ENCODE measurements at places on chromosomes 13 and 19. TPM values are rescaled to one million over a fixed set of nuclear protein-coding genes. Genes with fewer than 3 reads are reported as not detected.

- DNase-seq = no peak
Measured at GRCh38 chr13:51361106-51361505, 21.6 kb downstream of the SERPINE3 start.

The NBEA gene
- total RNA-seq = 2.0 TPM

- no peak for DNase-seq
Measured at GRCh38 chr19:30011051-30011578, 69.1 kb downstream of the URI1 start.

The ZNF726 gene
- 8.9 TPM for total RNA-seq

DNA sequence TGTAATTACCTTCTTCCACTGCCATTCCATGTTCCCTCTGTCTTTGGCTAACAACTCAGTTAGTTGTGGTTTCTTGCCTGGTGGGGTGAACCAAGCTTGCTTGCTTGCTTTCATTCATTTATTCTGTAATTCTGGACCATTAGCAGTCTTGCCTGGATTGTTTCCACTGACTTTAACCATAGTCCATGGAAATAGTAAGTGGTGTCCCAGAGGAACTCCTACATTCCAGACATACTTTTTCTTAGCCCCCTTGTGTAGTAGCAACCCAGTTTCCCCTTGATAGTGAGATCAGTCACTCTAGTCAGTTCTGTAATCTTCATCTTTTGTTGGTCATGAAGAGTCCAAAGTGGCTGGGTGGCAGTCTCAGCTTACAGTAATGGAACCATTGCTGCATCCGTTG is 23.2 kb downstream of the PDS5B start:
- DNase-seq = no peak

The CEACAM20 gene
- not detected for total RNA-seq

- no peak for DNase-seq
Measured at GRCh38 chr13:63983366-63983765, 2567.7 kb upstream of the PCDH20 start.

DNA sequence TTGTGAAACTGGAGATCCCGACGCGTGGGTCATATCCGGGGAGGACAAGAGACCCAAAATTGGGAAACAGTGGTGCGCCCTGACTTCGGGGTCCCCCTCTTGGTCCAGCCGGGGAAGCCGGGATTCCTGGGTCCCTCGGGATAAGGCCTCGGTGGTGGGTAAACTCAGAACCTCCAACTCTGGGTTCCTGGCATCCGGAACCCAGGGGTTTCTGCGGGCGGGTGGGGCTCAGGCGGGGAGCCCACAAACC is 688 bp downstream of the ZFP36 start:
- no peak for DNase-seq

The VSTM1 gene
- not detected for total RNA-seq

The ZNF382 gene
- total RNA-seq = 0.06 TPM

DNA sequence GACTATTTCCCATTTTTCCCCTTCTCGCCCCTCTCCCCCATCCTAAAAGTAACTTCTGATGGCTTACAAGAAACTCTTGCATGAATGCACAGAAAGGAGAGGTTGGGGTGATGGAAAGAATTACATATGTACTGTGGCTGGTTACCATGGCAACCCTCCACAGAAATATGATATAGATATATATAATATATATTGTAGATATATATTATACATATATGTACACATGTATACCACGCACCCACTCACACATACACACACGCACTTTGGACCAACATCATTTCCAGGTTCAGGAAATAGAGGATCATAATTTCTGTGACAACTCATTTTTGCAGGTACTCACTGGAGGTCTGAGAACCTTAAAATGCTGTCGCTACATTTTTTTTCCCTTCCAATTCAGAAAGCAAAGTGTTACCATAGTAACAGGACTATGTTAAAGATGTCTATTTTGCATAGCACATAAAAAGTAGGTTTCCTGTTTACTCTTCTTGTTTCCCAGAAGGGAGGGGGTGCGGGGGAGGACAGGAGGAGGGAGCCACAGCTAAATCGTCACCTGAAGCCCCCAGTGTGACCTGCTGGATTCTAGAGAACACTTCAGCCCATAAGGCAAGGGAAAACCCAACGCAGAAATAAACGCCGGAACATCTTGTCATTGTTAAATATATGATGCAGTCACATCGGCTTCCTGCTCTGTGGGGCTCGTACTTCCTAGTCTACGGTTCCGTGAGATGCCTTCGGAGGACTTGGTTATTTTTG is 44.7 kb downstream of the EFNB2 start:
- DNase-seq = no peak

- DNase-seq = no peak
Measured at GRCh38 chr19:55857974-55858373, 21.6 kb downstream of the NLRP4 start.

DNA sequence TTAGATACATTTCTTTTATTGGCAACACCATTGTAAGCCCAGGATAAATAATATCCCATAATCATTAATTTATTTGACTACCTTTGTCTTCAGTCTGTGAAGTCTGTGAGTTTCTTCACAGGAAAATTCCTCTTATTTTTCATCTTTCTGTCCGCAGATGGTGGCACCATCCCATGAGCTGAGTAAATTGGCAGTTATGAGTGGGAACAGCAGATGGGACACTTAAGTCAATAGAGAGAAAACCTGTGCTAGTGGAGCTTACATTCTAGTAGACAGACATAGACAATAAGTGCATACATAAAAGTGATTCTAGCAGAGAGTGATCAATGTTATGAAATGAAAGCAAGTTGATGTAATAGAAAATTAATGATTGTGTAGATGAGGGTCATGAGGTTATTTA is 638.2 kb upstream of the MIR17HG start:
- no peak for DNase-seq

The TJP3 gene
- total RNA-seq = 1.5 TPM

- no peak for DNase-seq
Measured at GRCh38 chr13:97347255-97347932, 86.6 kb upstream of the RAP2A start.

- DNase-seq = no peak
Measured at GRCh38 chr13:44063881-44064280, 184.2 kb downstream of the LACC1 start.

The FFAR2 gene
- not detected for total RNA-seq

DNA sequence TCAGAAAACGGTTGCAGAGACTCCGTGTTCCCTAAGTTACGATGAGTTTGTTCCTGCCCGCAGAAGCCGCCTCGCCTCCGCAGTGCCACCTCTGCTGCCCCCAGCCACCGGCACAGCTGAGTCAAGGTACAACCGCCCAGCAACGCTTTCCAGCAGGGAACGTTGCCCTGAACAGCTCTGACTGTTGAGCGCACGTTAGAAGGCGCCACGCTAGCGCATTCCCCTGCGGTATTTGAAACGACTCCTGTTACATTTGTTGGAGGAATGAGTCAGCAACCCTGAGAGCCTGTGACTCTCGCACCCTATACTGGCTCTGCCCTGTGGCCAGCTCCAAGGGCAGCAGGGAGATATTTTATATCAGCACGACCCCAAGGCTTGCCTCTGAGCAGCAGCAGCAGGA is 302.8 kb downstream of the TEX29 start:
- DNase-seq = no peak

DNA sequence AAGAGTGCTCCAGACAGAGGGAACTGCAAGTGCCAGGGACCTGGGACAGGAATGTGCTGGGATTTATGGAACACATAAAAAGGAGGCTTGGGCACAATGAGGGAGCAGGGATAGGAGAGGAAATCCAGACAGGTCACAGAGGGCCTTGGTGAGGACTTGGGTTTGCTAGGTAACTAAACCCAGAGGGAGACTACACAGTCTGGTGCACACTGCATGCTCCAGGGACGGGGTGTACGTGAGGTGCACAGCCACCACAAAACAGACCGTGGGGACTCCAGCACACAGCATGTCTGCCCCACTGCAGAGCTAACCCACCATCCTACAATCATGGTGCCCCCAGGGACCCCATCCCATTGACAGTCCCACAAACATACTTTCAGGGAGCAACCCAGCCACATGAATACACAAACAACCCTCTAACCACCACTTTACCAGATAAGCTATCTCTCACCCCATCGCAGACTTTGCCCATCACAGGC is 5.5 kb upstream of the ZFP36 start:
- no peak for DNase-seq

The PIK3R2 gene
- total RNA-seq = 25.1 TPM

The MAST3 gene
- total RNA-seq = 2.4 TPM

DNA sequence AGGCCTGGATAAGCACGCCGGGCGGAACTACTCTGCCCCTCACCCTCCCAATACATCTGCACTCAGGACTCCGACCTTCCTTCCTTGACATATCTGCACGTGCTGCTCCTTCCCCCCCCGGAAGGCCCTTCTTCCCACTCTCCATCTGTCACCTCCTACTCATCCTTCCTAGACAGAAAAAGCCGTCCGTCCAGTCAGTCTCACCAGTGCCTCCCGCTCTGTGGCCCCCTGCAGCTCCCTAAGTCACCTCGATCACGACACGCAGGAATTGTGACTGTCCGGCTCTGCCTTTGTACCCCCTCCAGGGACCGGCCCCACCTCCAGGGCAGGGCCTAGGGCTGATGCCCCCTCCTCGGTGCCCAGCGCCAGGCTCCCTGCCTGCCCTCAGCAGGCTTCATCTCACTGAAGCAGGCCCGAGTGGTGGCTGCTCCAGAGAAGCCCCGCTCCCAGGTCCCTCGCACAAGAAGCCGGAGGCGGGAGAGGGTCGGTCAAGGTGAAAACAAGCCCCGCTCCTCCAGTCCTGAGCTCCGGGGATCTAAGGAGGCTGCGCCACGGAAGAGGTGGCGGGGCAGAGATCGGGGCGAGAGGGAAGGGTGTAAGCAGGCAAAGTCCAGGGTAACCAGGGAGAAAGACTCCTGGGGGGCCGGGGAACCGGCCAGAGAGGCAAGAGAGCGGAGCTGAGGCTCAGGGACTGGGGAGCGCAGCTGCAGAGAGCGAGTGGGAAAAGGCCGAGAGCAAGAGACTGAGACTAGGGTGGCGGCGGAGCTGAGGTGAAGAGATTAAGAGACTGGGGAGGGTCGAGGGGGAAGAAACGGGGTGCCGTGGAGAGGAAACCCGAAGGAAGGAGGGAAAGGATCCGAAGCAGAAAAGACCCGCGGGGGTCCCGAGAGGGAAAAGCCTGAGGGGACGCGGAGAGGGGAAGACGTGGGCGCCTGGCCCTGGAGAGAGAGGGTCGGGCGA is 1.1 kb downstream of the PPP6R1 start:
- no peak for DNase-seq
